Activated CD8-positive, alpha-beta memory T cell treated with anti-CD3 and anti-CD28 coated beads for 1 hour (primary cell): ENCODE measurements at places on chromosomes 2 and 18.

GRCh38 chr18:22509423-22509822, 91.7 kb upstream of the CTAGE1 start:
- no peak for DNase-seq

GRCh38 chr2:55861733-55862132, 61.8 kb downstream of the EFEMP1 start:
- no peak for DNase-seq

DNA sequence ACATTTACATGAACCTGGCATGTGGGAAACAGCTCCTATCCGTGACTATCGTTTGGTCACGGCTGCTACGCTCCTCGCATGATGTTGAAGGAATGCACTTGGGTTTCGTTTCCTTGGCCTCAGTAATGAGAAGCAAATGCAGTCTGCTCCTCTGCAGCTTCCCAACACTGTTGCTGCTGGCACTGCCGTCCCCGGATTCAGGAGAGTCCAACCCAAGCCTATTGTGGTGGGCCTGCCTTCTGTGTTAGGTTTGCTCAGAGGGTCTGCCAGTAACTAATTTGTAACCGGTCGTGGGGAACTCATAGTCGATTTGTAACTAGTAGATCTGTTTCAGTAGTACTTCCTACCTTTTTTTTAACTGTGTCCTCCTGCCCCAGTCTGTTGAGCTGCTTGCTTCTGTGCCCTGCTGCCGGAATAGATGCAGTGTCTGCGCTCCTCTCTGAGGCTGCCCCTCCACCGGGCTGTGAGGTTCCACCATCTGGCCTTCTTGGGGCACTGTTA, 58.4 kb downstream of the WDSUB1 start:
- no peak for DNase-seq

- DNase-seq, result no peak
Observed at GRCh38 chr2:66827851-66828250, 392.9 kb downstream of the MEIS1 start.

GRCh38 chr2:122663620-122664019, 908.2 kb downstream of the TSN start:
- no peak for DNase-seq

GRCh38 chr2:43798300-43798699, 24.5 kb downstream of the DYNC2LI1 start:
- no peak for DNase-seq

DNA sequence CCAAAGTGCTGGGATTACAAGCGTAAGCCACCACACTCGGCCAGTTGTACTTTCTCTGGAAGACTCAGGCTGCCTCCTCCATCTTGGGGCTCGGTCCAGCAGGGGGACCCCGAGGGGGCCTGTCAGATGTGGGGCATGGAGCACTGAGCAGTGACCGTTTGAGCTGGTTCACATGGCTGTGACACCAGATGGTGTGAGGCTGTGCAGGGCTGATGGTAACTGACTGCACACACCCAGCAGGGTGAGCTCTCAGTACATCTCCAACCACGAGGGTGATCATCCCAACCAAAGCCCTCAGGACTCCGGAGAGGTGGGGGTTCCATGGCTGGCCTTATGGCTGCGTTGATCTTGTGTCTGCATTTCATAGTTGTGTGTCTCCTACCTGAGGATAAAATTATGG, 63.4 kb downstream of the FAM168B start:
- no peak for DNase-seq

DNA sequence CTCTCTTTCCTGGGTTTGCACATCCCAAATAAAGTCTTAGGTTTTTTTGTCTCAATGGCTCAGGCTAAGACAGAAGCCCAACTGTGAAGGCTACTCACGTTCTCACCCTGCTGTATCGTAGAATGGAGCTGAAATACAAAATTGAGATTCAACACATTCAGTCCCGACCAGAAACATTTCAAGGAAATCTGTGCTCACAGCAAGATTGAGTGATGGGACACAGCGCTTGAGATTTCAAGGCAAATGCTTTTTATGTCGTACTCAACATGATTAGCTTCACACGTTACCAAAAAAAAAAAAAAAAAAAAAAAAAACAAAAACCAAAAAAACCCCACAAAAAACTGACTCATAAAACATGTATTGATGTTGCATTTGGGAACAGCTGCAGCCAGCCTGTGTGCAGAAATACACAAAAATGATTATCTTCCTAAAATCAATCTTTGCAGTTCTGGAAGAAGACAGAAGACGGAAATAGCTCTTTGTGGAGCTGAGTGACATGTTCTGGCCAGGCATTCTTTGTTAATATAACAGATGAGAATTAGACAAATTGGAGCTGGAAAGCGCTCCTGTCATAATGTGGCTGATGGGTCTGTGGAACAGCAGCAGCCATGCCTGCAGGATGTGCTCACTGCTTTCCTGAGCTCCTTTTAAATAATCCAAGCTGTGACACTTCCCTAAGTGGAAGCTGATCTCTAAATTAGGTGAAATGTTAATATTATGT, 453.2 kb downstream of the LPIN1 start:
- DNase-seq, result no peak

GRCh38 chr2:49174750-49175149, 20.4 kb upstream of the FSHR start:
- DNase-seq, result no peak

DNA sequence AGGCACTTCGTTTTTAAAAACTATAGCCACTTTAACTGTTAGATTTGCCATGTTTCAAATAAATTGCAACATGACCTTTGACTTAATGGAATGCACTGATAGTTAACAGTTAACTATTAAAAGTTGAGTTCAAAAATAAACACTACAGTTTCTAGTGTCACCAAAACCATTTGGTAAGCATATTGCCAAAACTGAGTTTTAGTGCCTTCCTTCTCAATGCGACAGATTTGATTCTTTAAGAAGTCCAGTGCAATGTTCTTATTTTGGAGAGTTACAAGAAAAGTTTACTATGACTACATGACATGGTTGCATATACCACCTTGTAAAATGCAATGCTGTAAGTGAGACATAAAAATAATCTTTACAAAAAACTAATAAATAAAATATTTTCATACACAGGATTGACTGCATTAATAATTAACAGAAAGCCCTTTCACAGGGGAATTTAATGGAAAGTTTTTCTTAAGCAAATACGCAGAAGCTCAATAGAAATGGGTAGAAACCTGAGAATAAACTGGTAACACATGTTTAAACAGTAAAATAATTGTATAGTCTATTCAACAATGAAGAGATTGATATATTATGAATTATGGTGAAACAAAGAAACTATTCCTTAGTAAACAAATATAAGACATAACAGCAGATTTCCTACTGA, 53.8 kb downstream of the GRB14 start:
- DNase-seq, result no peak

- DNase-seq, result no peak
Observed at GRCh38 chr2:231807020-231807419, 20.8 kb downstream of the COPS7B start.

- peak; percentile 55 for DNase-seq
Observed at GRCh38 chr2:234446404-234447076, 50.3 kb downstream of the ARL4C start.

GRCh38 chr18:13401826-13402225, 183.3 kb downstream of the LDLRAD4 start:
- no peak for DNase-seq

DNA sequence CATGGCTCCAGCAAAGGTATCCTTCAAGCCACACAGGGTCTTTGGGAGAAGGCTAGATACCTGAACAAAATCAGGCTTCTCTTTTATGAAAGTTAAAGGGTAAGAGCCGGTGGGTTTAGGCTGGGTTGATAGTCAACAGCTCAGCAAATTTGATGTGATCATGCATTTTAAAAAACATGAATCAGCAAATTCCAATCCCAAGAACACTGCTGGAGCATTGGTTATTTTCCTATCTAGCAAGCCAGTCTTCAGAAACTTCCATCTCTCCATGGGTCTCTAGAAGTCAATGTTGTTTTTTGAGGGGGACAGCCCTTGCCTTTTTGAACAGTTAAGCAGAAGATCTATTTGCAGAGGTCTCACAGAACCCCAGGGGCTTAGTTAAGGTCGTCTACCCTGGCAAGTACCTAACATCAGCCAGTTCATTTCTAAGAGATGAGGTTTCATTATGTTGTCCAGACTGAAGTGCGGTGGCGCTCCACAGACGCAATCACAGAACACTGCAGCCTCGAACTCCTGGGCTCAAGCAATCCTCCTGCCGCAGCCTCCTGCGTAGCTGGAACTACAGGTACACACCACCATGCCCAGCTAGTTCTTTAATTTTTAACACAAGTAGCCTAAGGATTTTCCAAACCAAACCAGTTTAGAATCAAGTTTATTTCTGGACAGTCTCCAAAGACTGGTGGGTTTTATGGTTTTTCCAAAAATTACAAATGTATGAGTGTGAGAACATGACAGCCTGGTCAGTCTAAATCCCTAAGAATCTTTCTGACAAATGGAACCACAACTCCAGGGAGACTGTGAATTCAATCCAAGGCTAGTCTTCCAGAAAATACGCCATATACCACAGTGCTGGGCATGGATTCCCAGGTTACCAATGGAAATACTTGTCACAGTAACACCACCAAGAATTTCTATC, 4.1 kb upstream of the ZCCHC2 start:
- DNase-seq, result no peak

DNA sequence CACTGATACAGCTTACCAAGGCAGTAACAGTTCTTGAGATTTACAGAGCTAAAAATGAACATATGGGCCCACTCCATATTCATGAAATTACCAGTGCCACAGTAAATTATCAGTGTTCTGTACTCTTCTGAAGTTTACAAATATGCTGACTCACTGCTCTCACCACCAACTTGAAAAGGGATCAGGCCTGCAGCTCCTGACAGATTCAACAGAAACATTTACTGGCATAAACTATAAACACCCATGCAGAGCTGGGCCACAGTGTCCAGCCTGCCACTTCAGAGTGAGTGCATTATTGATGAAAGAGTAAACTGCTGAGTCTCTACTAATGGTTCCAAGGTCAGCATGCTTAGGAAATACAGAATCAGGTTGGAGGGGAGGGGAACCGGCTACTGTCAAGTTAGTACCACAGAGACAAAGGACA, 83.1 kb downstream of the FARSB start:
- DNase-seq, result no peak

DNA sequence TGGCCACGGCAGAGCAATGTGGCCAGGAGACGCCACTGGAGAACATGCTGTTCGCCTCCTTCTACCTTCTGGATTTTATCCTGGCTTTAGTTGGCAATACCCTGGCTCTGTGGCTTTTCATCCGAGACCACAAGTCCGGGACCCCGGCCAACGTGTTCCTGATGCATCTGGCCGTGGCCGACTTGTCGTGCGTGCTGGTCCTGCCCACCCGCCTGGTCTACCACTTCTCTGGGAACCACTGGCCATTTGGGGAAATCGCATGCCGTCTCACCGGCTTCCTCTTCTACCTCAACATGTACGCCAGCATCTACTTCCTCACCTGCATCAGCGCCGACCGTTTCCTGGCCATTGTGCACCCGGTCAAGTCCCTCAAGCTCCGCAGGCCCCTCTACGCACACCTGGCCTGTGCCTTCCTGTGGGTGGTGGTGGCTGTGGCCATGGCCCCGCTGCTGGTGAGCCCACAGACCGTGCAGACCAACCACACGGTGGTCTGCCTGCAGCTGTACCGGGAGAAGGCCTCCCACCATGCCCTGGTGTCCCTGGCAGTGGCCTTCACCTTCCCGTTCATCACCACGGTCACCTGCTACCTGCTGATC, 4.9 kb downstream of the GPR17 start:
- DNase-seq, result no peak

- DNase-seq, result no peak
Observed at GRCh38 chr2:919672-920071, 31.0 kb upstream of the SNTG2 start.

- no peak for DNase-seq
Observed at GRCh38 chr2:171723716-171724683, 36.7 kb downstream of the DYNC1I2 start.

DNA sequence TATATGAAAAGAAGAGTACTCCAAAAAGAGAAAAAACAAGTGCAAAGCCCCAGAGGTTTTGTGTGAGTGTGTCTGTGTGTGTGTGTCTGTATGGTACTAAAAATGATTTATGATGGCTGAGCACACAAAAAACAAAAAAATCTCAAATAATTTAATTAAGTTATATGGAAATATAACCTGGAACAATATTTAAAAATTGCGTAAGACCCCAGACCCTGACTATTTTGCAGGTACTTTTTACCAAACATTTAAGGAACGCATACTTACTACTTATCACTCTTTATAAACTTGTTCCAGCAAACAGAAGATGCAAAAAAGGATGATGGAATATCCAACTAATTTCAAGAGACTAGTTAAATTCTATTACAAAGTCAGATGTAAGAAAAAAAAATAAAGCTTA, 317.4 kb upstream of the KCNH7 start:
- DNase-seq, result no peak

DNA sequence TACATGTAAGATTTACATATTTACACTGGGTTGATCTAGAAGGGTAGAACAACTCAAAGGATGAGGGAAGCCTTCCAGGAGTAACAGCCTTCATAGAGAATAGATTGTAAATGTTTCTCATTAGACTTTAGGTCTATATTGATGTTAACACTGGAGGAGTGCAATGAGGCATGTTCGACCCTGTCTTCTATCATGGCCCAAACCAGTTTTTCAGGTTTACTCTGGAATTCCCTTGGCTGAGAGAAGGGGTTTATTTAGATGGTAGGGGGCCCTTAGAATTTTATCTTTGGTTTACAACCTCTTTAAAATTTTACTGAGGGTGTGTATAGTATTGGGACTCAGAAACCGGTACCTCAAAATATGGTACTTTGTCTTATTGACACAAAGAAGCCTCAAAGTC, 634.9 kb upstream of the PIK3C3 start:
- DNase-seq, result no peak

DNA sequence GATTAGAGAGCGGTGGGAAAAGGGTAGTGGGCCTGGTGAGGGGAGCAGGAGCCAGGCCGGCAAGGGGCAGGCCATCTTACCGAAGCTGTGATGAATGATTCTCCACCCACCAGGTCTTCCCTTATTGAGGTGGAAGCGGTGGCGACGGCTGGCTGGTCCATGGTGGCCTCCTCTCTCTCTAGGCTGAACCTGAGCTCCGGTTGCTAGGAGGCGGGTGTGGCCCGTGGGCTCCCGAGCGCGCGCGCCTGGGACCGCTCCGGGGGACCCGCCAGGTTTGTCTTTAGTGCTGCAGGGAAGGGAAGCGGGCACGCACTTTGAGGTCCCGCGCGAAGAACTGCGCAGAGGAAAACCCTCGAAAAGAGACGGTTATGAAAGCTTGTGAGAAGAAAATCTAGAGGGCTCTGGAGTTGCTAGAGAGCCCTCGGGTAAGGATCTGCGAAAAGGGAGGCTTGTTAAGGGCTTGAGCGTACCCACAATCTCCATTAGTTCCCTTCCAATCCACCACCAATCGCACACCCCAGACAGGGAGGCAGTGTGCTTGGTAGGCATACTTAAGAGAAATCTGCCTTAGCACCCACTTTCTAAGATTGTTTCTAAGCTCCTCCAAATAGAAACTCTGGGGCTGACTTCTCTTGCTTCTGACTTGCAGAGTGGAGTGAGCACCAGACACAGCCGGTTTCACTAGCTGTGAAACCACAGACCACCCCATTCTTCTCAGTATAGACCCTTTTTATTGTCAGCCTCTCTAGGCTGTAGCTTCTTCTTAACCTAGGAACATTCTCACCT, at the start of gene STPG4:
Gene STPG4, minus strand, starts transcription at position 218 of the 786 bp plus-strand sequence. Its CDS starts 57 bp downstream, at position 161.
- no peak for DNase-seq

DNA sequence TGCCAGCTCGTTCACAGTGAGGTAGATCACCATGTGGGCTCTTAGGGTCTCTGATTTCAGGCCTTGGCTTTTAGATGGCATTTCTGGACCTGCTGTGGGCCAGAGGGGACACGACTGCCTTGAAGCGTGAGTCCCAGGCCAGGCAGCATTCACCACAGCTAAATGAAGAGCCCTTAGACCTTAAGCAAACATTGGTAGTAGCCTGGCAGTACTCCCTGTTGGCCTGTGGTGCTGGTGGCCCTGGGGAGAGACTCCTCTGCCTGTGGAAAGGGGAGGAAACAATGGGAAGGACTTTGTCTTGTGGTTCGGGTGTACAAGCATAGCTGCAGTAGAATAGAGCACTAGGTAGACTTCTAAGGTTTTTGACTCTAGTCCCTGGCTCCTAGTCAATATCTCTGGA, 456.0 kb upstream of the DCC start:
- no peak for DNase-seq
